ENCODE measurements at places on chromosomes 2 and 18.

GRCh38 chr2:104849618-104850141 lies 4.2 kb upstream of the POU3F3 start:
- DNase-seq, result peak; percentile 43

- no peak for DNase-seq
Observed at GRCh38 chr2:205386109-205386508, 296.2 kb upstream of the NRP2 start.

GRCh38 chr18:62170857-62171256 lies 16.0 kb downstream of the PIGN start:
- no peak for DNase-seq

DNA sequence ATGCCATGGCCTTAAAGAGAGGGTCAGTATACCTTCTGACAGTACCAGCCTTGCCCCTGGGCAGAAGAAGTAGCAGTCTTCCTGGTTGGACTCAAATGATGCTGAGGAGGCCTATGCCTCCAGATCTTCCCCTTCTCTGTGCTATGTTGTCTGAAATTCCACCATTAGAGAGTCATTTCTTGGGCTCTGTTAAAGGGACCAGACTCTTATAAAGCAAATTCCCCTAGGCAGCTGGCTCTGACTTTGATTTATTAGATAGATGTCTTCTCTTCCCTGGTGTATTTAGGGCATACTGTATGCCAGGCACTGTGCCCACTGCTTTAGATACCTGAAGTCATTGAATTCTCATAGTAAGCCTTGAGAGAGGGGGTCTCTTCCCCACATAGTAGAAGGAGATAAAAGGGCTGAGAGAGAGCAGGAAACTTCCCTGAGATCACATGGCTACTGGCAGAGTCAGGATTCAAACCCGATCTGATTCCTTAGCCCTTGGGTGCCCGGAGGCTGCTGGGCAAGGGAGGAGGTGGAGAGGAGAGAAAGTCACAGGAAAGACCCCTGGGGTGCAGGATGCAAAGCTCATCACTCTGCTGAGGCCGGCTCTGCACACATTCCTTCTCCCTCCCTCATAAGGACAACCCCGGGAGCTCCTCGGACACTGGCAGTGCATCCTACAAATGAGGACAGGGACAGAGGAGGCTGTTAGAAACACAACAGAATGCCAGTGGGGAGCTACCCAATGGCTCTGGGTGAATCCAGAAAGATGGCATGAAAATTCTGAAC lies 23.0 kb downstream of the COPS9 start:
- no peak for DNase-seq
